ENCODE measurements at places on chromosomes 3 and 15.

- no peak for DNase-seq
Measured at GRCh38 chr15:65226221-65226620, 14.9 kb upstream of the CILP start.

GRCh38 chr3:180408654-180409053, 193.3 kb upstream of the TTC14 start:
- DNase-seq: no peak

DNA sequence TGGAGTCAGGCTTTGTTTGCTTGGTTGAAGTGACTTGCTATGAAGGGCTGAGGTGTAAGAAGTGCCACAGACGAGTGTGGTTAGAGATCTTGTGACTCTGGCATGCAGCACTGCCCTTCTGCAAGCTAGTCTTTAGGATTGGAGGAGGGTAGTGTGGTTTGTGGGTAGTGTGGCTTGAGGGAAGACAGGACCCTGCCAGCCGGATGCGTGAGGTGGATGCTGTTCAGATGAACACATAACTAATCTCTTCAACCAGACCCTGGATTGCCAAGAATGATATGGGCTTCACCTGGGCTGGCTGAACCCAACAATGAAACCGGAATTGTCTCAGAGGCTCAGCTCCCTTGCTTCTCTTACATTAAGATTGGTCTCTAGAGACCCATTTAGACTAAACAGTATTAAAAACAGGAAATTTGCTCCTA, 32.7 kb downstream of the STARD9 start:
- no peak for DNase-seq

DNA sequence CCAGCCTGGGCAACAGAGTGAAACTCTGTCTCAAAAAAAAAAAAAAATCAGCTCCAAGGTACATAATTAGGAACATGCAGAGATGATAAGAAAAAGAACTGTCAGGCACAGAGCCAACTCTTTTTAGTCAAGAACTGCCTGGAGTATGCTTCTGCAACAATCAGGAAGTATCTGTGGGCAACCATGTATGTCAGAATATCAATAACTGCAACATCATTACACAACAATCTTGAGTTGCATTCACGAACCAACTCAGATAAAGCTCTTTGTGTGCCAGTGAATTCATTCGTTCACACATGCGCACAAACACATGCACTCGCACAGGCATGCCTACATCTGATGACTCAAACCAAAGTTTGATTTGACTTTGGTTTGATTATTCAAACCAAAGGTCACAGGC, 32.1 kb downstream of the EFHB start:
- DNase-seq: no peak

DNA sequence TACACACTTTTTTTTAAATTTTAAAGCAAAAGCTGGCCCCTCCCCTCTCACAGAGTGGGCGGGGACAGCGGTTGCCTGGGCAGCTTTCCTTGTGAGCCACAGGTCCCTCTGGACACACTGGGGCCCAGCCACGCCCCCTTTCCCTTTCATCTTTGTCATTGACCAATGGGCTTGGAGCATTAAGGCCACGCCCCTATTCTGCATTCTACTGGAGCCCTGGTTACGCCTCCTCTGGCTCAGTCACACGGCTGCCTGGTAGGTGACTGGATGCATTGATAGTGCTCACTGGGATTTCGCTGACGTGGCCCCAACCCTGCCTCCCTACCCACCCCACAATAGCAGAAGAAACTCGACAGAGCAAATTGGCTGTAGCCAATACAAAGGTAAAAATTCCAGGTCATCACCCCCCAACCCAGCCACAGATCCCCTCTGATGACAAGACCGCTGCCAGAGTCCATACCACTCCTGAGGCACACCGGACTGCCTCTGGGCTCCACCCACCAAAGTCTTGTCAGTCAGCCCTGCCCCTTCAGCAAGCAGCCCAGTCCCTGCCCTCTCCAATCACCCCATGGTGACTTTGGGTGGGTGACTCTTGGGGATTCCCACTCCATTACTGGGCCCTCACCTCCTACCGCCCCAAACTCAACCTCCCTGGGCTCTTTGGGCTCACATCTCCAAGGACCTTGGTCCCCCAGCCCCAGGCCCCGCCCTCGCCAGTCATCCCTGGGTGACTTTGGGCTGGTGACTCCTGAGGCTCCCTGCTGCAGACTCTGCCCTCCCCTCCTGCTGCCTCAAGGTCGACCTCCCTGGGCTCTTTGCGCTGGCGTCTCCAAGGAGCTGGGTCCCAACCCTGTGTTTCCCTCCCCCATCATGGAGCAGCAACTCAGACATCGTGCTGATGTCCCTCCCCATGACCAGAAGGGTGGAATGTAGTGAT, 112.2 kb upstream of the FAN1 start:
- DNase-seq: no peak

- DNase-seq: no peak
Measured at GRCh38 chr15:86392874-86393273, 313.2 kb downstream of the AGBL1 start.

DNA sequence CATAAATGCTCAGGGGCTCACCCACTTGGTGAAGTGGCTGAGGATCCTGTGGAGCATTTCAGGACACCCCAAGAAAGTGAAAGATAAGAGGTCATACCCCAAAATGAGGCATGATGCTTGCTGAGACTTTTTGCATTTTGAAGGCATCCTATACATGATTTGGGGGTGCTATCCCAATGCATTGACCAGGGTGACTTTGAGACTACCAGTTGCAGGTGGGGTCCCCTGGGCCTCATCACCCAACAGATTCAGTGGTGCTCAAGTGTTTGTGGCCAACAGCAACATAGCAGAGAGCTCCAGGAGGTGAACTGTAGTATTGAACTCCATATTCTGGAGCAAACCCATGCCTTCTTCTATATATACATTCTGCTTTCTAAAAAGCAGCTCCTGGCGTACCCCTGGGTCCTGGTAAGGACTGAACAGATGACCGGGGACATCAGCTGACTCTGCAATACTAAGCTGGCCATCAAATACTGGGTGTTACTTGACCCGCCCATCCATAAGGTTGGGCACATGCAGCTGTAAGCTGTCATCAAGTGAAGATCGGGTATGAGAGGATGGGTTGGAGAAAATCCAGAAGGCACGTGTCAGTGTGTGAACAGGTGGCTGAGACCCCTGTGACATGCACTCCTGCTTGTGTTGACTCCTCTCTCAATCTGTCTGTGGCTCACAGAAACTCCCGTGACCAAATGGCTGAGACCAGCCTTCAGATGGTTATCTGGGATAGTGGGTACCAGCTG, 143.3 kb downstream of the KLF13 start:
- no peak for DNase-seq

- no peak for DNase-seq
Measured at GRCh38 chr15:84988909-84989644, 7.4 kb downstream of the PDE8A start.

DNA sequence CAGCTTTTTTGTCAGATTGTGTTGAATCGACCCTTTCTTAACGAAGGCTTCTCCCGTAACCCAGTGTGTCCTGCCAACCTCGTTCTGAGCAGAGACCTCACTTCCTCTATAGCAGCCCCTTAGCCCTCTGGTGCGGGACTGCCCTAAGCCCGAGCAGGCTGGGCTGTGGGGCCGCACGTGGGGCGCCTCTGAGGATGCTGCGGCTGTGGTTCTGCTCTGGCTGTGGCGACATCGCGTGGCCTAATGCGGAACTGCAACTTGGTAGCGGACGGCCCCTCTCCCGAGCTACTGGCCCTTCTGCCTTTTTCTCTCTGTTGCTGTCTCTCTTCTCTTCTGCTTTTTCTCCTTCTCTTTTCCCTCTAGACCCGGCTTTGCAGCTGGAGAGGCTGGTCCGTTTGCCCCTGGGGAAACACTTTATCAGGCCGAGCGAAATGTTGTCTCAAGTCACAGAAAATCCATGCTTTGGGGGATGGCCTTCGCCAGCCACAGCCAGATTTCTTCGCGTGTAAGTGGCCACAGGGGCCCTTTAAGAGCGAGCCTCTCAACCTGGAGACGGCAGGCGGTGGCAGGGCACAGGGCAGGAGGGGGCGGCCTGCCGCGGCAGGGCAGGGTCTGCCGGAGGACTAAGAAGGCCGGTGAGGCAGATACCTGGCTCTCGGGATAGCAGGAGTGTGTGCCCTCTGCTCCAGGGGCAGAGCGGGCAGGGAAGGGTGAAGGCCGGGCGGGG, 19.4 kb upstream of the KIF23 start:
- DNase-seq: no peak

GRCh38 chr3:156107504-156107903, 12.9 kb upstream of the KCNAB1 start:
- DNase-seq: no peak

- DNase-seq: peak; percentile 92
Measured at GRCh38 chr15:27538325-27538724, 560.8 kb downstream of the OCA2 start.

- no peak for DNase-seq
Measured at GRCh38 chr3:124438813-124439212, 291.4 kb upstream of the UMPS start.

DNA sequence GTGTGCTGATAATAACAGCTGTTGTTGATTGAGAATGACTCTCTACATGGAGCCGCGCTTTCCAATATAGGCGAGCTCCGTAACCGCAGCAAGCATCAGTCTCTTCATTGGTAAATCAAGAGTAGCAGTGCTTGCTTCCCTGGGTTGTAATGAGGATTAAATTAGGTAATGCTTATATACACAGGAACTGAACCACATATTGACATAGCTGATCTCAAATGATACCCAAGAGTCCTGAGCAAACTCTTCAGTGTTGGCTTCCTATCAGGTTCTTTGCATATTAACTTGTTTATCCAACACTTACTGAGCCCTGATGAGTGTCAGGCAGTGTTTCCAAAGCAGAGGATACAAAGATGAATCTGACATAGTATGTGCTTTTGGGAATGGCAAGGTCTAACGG, 46.4 kb upstream of the SLCO3A1 start:
- peak; percentile 50 for DNase-seq
